ENCODE measurements at places on chromosomes 6 and 20.

DNA sequence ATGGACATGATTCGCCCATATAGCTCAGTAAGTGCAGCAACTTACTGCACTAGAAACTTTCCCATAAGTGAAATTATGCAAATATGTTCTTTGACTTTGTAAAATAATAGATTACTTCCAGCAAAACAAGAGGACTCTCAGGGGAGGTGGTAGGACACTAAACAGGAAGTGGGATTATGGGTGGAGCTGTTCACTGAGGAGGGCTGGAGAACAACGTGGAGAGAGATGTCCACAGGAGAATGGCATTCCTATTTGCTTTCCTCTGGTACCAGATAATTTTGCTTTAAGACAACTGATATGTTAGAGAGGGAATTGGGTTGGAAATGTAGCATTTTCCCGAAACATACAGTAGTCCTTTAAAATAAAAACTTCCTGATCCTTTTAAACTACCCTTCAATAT is 3.7 kb downstream of the TPD52L1 start:
- DNase-seq = no peak

GRCh38 chr6:45300736-45301135 is 27.4 kb upstream of the RUNX2 start:
- DNase-seq = no peak

DNA sequence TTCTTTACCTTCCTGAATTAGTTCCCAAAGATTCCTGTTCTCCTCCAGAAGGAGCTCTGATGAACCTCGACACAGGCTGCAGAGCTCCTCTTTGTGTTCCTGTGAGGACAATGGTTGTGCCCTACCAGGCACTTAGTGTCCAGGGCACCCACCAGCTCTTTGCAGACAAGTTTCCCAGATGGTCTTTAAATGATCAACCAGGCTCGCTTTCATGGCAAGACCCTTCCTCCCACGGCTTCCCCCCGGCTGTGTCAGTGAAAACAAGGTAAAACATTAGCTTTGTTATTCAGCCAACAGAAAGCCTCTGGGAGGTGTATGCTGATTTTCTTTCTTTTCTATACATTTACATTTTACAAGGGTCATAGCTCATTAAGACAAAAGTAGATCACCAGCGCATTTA is 32.3 kb upstream of the CNKSR3 start:
- DNase-seq = no peak

DNA sequence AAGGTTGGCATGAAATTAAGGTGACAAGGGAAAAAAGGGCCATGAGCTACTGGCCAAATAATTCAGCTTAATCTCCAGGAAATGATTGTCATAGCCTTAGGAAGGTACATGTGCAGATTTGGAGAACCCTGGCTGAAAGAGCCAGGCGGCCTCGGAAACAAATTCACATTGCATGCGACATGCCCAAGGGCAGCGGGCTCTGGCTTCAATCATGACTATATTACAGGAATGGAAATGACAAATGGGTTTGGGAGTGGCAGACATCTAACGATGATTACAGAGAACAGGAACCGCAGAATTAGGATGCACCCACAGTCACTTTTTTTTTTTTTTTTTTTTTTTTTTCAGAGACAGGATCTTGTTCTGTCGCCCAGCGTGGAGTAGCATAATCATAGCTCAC is 112.4 kb upstream of the SALL4 start:
- DNase-seq = no peak

GRCh38 chr6:17013701-17014100 is 88.1 kb upstream of the STMND1 start:
- no peak for DNase-seq

- DNase-seq = no peak
Measured at GRCh38 chr6:3650959-3651697, 100.4 kb downstream of the PXDC1 start.

DNA sequence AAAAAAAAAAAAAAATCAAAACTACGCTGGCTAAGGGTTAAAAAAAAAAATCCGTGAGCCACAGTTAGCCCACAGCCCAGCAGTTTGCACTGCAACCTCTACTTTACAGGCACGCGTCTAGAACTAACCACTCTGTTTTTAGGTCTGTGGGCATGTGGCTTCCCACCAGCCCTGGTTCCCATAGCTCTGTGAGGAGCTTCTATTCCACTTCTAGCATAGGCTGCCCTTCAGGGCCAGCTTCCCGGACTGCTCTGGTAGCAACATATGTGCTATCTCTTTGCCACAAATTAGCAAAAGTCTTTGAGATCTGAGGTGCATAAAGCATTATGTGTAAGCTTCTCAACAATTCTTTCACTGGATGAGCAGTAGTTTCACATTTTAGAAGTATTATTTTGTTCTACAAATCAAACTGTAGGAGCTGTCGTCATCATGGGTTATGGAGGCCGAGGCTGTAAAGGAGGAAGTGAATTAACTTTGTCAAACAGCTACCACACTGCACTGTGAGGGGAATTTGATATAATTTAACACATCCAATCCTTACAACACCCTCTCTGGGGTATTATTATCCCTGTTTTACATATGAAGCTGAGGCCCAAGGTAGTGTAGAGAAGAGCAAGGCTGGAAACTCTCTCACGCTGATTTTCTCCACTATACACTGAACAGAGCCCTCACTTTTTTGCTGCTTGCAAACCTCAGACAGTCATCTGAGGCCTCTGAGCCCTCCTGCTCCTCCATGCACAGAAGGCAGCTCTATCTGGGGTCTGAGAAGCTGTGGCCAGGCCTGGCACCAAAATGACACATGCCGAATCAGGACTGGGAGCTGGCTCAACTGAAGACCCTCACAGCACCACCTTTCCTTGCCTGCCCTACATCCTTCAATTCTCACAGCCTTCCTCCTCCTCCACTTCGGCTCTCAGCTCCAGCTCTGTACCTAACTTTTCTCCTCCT is 35.4 kb downstream of the MAN1A1 start:
- no peak for DNase-seq

DNA sequence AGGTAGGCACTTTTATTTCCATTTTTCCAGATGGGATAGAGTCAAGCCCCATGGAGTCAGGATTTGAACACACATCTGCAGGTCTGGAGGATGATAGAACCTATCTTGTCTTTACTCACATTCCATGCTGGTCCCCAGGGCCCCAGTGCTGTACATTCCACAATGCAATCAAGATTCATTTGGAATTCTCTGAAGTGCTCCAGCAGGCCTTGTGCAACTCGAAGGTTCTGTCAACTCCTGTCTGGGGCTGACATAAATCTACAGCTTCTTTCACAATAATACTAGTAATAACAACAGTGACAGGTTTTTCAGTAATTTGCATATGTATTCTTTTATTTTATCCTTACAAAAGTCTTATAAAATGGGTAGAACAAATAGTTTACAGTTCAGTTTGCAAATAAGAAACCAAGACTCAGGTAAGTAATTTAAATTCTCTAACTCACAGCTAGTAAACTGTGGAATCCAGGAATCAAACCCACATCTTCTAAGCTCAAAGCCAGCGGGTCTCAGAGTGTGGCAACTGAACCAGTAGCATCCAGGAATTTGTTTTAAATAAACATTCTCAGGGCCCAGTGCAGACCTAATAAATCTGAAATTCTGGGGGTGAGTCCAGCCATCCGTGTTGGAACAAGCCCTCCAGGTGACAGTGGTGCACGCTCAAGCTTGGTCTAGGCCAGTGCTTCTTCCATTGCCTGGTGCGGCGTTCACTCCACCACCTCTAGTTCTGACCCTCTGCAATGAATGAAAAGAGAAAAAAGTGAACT is 137.0 kb upstream of the TNFAIP3 start:
- no peak for DNase-seq

Data from stimulated activated CD4-positive, alpha-beta T cell treated with anti-CD3 and anti-CD28 coated beads, Interleukin-12 subunit alpha, Interleukin-12 subunit beta, amount 100 ng/mL, for 48 hours (primary cell).